Putamen (tissue), 1 donor: ENCODE measurements at places on chromosomes 5 and 9.

DNA sequence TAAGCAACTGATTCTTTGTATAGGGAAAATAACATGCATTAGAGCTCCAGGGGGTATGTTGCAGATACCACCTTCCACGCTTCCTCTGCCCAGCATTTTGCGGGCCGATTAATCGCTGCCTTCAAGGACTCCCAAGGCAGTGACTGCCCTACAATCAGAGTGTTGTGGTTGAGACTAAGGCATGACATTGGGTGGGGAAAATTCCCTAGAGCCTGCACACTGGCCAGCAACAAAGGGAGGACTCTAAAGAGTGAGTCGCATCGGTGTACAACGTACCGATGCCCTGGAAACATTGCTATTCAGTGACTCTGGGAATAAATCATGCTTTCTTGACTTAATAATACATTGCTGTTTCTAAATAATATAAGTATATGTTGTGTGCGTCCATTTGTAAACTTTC, 119.7 kb downstream of the ZNF462 start:
- no peak for DNase-seq

- no peak for DNase-seq
These were observed 1.5 kb upstream of the RETREG1 start for GRCh38 chr5:16618138-16618897.

GRCh38 chr5:89265511-89266179, 382.7 kb upstream of the MEF2C start:
- DNase-seq, result no peak

GRCh38 chr5:92222449-92222848, 839.3 kb upstream of the ARRDC3 start:
- no peak for DNase-seq

GRCh38 chr5:134570886-134571285, 45.4 kb downstream of the JADE2 start:
- no peak for DNase-seq

DNA sequence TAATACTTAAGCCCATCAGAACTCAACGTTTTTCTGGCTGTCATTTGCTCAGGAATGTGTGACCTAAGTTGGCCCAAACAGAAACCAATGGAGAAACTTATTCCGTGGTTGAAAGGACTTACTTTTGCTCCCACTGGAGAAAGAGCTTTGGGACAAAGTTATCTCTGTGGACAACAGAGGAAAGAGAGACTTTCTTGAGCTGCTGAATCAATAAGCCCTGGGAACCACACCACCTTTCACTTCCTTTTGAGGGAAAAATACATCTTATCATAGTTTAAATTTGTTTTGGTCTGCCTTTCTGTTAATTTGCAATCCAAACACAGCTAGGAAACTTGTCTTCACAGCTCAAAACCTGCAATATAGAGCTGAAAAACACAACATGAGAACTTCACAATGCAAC, 62.8 kb upstream of the VCAN start:
- DNase-seq, result no peak

DNA sequence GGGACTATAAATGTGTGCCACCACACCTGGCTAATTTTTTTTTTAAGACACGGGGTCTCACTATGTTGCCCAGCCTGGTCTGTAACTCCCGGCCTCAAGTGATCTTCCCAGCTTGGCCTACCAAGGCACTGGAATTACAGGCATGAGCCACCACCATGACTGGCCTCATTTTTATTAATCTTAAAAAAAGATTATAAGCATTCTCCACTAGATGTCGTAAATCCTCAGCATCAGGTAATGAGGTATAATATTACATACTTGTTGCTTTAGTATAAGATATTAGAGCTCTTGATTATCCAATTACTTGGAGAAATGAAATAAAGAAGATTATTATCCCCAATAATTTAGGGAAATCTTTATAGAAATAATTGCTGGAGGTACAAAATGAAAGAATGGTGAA, 78.2 kb upstream of the HTR1A start:
- no peak for DNase-seq

DNA sequence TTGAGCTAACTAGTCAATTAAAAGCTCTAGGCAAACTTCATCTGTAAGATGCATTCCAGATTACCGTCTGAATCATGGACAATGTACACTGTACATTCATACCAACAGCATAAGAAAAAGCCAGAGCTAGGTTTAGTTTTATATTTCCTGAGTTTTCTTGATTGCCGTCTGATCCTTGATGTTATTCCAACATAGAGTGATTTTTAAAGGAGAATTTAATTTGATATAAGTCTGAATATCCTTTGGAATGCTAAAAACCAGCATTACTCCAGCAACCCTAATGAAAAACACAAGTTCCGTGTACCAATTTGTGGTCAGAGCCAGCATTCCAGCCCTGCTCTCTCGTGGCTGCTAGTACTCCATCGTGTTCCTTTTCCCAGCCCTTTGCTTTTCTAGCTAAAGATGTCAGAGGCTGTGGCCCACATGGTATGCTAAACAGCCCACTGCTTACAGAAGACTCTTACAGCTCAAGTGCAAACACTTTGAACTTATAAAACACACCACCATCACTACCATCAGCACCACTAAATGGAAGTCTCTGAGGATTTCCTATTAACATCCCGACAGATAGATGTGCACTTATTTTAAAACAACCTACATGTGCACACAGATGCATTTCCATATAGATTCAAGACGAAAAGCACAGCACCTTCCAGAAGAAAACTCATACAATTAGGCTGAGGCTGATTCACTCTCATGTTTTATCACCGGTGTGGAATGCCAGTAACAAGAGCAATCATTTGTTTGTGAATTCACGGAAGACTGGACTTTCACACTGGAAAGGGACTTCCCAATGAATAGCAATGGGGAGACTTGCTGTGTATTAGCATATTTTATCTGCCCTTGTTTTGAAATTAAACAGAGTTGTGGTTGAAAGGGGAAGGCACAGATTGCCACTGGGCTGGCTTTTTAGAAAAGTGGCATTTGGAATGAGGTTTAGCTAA, 246.9 kb upstream of the GAS1 start:
- DNase-seq, result no peak

DNA sequence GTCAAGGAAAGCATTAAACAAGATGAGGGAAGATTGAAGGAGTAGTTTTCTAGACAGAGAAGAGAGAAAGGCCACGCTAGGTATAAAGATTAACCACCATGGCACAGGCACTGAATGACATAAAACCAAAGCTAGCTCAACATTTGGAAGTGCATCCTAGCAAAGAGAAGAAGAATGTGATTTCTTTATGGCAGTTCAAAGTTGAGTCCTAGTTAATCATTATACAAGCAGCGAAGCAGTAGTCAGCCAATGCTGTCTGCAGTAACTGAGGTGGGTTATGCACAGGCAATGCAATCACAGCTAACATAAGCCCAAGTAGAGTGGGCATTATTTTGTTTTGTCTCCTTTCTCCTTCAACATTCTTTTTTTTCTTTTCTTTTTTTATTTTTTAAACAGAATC, 24.0 kb upstream of the ANKRD31 start:
- no peak for DNase-seq

DNA sequence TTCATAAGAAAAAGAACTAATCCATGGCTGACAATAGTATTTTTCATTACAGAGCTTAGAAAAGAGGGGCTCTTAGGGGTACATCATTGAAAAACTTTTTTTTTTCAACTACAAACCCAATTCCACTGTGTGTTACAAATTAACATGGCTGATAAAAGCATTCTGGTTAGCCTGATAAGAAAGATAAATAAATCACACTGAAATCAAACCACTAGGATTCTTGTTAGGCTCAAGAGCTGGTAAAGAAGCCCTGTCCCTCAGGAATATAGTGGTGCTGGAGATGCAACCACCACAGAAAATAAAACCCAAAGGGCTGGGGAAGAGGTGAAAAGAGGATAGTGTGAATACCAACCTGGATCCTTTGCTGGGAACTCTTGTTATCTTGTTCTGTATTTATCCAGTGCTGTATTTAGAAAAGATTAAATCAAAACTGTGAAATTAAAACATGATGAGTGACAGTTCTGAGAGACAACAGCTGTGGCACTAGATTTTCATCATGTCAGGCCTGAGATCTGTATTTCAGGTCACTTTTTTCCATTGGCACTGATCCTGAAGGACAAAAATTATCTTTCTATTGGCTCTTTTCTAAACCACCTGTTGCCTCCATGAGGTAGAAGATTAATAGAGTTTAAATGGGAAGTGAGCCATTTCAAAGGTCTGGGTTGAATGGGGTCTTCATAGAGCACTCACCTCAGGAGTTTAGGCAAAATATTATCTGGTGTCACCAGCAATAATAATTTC, 118.6 kb downstream of the ARRDC3 start:
- no peak for DNase-seq

- no peak for DNase-seq
These were observed 20.2 kb downstream of the TLN1 start for GRCh38 chr9:35711501-35712428.

GRCh38 chr5:174436750-174437149, 287.6 kb upstream of the MSX2 start:
- no peak for DNase-seq

- DNase-seq, result no peak
These were observed 198.9 kb upstream of the WWC1 start for GRCh38 chr5:168092209-168093185.
